ENCODE measurements at places on chromosomes 7 and 10.

GRCh38 chr10:117223693-117224430 is 17.1 kb upstream of the SLC18A2 start:
- no peak for DNase-seq

GRCh38 chr10:91879515-91880170 is 29.6 kb downstream of the FGFBP3 start:
- DNase-seq: no peak

GRCh38 chr7:500521-501420 is 18.9 kb downstream of the PDGFA start:
- DNase-seq: no peak

DNA sequence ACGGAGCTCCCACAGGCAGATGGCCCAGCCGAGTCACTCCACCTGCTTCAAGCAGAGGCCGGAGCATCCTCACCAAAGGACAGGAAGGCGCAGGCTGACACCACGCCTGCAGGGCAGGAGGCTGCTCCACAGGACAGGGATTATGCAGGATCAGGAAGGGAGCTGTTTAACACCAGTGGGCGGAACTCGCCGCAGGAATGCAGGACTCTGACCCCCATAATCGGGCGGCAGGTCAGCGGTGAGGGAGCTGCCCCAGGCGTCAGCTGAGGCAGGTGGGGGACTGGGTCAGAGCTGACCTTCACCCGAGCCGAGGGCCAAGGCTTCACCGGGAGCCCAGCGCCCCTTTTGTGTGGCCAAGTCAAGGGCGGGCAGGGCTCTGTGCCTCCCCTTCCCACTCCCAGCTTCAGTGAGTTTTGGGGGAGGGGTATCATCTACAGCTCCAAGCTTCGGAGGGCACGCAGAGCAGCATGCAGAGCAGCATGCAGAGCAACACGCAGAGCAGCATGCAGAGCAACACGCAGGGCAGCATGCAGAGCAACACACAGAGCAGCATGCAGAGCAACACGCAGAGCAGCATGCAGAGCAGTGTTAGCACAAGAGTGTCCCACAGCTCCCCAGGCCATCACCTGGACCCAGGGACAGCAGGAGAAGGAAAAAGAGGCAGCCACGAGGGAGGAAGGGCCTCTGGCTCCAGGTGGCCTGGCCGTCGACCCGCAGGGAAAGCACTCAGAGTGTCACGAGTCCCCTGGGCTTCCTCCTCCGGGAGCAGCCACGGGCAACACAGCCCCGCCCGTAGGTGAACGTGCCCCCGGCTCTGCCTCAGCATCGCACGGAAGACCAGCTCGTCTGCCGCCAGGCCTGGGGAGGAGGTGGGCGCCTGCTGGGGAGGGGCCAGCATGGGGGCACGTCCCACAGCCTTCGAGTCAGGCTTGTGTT is 151.7 kb upstream of the PPP2R2D start:
- DNase-seq: no peak
